ENCODE measurements at places on chromosomes 1 and 21.

GRCh38 chr1:30879126-30879786, 29.3 kb downstream of the SDC3 start:
- no peak for DNase-seq

- no peak for DNase-seq
Observed at GRCh38 chr1:204829133-204829825, 41.4 kb upstream of the NFASC start.

DNA sequence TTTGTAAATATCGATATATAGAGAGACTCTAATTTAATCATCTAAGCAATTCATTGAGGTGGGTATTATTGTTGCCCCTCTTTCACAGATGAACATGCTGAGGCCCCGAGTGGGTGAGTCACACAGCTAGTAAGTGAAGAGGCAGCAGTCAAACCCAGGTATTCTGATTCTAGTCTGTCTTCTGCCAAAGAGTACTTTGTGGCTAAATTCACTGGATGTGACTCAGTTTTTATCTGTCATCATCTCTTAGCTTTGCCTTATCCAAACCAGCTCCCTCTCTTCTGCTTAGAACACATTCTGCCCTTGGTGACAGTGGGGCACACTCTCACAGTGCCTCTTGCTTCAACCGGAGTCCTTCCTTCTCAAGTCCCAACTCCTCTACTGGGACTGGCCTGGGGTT, 11.5 kb downstream of the FCRL5 start:
- no peak for DNase-seq

- DNase-seq, result no peak
Observed at GRCh38 chr1:197674286-197674685, 101.0 kb downstream of the DENND1B start.

GRCh38 chr21:45060089-45060488, 14.3 kb upstream of the ADARB1 start:
- DNase-seq, result no peak

All from AML-193 (cell line).